ENCODE measurements at places on chromosomes 3 and 15. TPM values are rescaled to one million over a fixed set of nuclear protein-coding genes. Genes with fewer than 3 reads are reported as not detected.

The FSD2 gene
- total RNA-seq = not detected

The RASGRP1 gene
- total RNA-seq = 0.16 TPM

The PCSK6 gene
- total RNA-seq = 21.5 TPM

DNA sequence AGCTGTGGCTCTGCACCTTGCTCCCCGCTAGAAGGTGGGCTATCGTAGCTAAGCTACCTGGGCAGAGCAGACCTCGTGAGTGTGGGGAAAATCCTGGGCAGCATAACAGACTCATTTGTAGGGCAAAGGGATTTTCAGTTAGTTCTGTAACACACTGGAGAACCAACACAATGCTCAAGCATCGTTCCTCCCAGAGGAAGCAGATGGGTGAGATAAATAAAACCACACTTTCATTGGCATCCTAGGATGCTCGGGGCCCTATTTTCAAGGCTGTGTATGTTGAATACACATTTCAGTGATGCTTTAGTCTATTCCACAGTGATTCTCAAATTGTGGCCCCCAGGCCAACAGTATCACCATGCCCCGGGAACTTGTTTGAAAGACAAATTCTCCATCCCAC, 20.0 kb downstream of the LIPC start:
- no peak for ATAC-seq

DNA sequence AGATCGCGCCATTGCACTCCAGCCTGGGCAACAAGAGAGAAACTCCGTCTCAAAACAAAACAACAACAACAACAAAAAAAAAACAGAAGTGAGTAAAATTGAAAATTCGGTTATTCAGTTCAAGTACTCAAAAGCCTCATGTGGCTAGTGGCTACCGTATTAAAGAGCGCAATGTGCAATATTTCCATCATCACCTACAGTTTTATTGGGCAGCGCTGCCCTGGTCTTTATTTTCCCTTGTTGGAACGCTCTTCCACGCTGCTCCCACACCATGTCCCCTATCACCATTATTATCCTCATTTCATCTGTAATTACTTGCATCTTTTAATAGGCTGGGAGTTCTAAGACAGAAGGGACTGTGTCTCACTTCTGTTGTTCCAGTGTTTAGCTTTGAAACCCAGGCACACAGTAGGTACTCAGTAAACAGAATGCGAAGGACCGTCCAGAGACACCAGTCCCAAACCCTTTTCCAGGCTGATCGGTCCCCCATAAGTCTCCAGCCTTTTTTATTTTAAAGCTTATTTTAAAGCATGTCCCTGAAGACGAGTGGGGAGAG, 423 bp upstream of the HACD3 start:
- ATAC-seq = no peak

DNA sequence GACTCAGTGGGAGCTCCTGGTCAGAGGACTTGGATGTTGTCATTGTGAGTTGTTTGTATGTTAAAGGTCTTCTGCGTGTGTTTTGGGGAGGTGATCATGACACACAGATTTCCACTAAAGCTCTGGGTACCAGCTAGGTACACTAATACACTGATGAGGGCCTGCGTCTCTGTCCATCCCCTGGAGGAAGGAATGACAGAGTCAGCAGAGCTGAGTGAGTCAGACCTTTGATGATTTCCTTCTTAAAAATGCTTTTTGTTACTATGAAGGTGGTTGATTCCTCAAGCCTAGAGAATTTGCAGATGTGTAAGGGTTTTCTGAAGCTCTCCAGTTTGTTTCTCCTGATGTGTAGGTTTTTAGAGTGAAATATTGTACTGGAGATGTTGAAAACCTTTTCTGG, 424.1 kb upstream of the TPM1 start:
- ATAC-seq = no peak

DNA sequence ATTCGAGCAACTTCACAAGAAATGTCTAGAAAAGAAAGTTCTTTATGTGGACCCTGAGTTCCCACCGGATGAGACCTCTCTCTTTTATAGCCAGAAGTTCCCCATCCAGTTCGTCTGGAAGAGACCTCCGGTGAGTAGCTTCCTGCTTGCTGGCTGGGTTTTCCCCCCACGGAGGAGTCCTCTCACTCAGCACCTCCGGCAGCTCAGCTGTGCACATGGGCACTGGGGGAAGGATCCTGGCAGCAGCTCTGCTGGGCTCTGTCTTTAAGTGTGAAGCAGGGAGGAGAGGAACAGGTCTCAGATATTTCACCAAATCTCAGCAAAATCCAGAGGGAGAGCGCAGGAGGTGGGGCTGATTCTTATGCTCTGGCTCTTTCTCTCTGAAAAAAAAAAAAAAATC, 684 bp downstream of the CAPN3 start:
- ATAC-seq = no peak

DNA sequence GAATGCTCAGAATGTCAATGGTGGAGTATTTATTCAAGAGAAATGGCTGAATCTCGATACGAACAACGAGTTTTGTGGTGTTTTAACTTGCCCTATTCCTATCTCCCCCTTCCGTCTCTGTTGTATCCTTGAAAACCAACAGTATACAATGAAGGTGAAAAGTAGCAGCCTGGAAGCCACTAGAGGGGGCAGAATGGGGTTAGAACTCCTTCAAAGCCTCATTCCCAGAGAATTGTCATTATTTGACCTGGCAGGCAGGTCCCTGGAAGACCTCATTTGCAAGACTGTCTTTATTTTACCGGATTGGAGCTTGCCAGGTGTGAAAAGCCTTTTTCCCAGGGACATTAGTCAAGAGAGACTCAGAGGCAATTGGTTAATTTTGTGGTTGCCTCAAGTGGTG, 139.4 kb downstream of the LRRC28 start:
- no peak for ATAC-seq

DNA sequence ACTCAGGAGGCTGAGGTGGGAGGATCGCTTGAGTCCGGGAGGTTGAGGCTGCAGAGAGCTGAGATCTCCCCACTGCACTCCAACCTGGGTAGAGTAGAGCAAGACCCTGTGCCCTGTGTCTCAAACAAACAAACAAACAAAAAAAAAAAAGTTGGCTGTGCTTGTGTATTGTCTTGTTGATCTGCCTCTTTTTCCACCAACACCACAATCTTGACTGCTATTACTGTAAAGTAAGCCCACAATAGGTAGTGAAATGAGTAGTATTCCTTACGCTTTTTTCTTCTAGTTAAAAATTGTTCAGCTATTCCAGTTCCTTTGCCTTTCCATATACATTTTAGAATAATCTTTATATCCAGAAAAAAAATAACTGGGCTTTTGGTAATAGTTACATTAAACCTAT, 35.5 kb downstream of the PTH1R start:
- ATAC-seq = no peak

DNA sequence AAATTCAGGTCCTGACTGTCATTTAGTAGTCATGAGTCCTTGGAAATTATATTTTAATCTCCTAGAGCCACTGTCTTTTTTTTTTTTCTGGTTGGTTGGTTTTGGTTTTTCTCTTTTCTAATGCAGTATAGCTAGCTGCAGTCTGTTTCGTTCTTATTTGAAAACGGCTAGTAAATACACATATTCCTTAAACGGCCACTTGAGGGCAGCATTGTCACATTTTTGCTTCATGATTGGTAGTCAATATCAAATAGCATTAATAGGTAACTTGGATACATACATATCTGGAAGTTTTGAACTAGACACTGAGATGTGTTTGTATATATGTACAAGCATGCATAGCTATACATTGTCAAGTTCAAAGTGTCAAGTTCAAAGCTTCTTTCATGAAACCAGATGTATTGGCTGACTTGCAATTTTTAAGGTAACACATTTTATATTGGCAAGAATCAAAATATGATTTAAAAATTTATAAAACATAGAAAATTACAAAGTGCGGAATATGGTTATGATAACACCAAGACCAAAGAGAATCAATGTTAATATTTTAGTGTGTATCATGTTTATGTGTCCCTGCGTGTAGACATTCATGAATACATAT, 22.5 kb downstream of the GABRA5 start:
- ATAC-seq = no peak
